Nephron progenitor cell (in vitro differentiated cells): ENCODE measurements at places on chromosomes 2 and 18.

GRCh38 chr2:8994386-8994785 lies 9.1 kb downstream of the MBOAT2 start:
- H3K27me3 ChIP-seq: no peaks in the 10 kb centered on the region
- DNase-seq: no peak
- no peaks in the 10 kb centered on the region for H3K36me3 ChIP-seq
- H3K4me1 ChIP-seq: peaks cover 52% of the 10 kb centered on the region
- no peak overlapping the region for H3K27ac ChIP-seq

GRCh38 chr2:179037807-179038206 lies 12.1 kb downstream of the CCDC141 start:
- H3K36me3 ChIP-seq: peaks cover 15% of the 10 kb centered on the region
- peaks cover 3% of the 10 kb centered on the region for H3K27me3 ChIP-seq
- no peaks in the 10 kb centered on the region for H3K4me1 ChIP-seq
- DNase-seq: no peak
- H3K4me3 ChIP-seq: no peak overlapping the region

DNA sequence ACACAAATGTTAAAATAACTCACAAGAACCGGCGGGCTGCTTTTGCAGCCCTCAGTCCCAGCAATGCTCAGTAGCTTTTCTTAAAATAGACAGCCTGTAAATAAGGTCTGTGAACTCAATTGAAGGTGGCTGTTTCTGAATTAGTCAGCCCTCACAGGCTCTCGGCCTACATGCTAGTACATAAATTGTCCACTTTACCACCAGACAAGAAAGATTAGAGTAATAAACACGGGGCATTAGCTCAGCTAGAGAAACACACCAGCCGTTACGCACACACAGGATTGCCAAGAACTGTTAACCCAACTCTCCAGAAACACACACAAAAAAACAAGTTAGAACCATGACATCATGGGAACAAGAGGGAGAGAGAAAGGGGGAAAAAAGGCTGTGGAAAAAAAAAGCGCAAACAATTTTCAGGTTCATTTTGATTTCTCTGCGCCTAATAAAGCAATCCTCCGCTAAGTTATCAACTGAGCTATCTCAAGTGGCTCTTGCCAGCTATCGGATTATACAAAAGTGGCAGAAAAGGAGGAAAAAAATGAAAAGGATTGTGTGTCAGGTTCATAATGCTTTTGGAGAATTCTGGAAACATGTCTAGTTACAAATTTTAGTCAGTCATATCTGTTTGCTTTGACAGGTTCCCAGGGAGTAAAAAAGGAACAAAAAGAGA lies 89.1 kb downstream of the ZEB2 start:
- DNase-seq: peak; percentile 12
- H3K36me3 ChIP-seq: peaks cover 34% of the 10 kb centered on the region
- H3K27ac ChIP-seq: no peak overlapping the region
- H3K4me3 ChIP-seq: no peak overlapping the region

DNA sequence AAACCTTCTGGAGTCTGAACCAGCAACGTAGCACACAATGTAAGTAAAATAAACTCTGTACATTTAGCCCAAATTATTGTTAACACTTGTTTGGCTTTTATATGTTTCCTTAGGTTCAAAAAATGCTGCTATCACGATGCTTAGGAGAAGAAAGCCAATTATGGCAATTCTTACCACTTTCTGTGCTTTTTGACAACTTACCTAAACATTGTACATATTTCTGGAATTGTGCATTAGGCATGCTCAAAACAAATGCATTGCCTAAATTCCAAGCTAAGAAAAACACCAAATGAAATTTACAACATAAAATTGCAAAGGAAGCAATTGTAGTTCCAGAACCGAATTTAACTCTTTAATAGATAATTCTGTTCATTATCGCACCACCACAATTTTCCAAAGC lies 585.6 kb upstream of the DSEL start:
- no peaks in the 10 kb centered on the region for H3K36me3 ChIP-seq
- DNase-seq: no peak
- no peak overlapping the region for H3K27ac ChIP-seq
- no peaks in the 10 kb centered on the region for H3K4me1 ChIP-seq

DNA sequence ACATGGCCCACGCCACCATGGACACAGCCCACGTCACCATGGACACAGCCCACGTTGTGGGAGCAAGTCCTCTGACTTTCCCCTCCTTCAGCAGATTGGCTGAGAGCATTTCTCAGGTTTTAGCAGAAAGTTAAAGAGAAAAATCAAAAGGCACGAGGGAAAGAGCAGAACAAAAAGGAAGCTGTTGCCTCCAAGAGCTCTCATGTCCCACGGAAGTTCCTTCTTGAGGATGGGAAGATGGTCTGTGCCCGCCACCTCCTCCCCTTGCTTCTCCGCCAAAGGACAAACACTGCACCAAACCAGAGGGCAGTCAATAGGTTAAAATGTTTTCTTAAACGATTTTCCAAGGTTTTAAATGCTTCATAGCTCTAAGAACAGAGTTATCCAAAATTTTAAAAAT lies 148.4 kb downstream of the HDAC4 start:
- H3K27me3 ChIP-seq: no peaks in the 10 kb centered on the region
- peaks cover 23% of the 10 kb centered on the region for H3K36me3 ChIP-seq
- H3K4me1 ChIP-seq: peaks cover 75% of the 10 kb centered on the region
- H3K27ac ChIP-seq: no peak overlapping the region
- no peak overlapping the region for H3K4me3 ChIP-seq

DNA sequence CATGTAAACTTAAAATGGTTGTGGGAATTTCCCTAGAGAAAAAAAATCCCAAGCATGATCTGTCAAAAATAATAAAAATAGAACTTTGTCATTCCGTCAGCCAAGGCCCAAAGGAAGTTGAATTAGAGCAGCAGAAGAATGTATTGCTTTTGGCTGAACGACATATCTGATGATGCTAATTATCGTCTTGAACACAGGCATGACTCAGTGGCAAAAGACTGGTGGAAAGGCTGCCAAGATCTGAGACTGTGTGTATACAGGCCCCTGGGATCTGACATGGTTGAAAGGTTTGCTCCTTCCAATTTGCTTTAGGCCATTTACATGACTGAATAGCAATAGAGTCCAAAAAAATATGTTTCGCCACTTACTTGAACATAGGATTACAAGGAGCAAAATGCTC lies 1057.1 kb upstream of the CRIM1 start:
- no peak overlapping the region for H3K27ac ChIP-seq
- H3K4me1 ChIP-seq: no peaks in the 10 kb centered on the region
- DNase-seq: no peak
- no peak overlapping the region for H3K4me3 ChIP-seq

DNA sequence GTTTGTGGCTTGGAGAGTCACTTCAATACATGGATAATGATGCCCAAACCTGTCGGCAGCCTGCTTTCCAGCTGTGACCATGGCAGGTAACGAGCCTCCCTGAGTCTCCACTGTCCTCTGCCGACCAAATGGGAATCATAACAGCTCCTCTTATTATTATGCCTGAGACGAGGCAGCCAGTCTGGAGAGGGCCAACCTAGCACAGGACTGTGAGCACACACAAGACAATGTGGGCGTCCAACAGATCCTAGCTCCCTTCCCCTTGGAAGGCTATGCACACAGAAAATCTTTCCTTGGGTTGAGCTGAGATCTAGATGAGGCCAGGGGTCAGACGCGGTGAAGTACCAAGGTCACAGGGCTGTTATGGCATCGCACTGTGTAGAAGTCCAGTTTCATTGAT lies 890 bp upstream of the SLC4A3 start:
- H3K4me3 ChIP-seq: peak overlapping the region; percentile 82
- peaks cover 32% of the 10 kb centered on the region for H3K4me1 ChIP-seq
- no peak for DNase-seq

DNA sequence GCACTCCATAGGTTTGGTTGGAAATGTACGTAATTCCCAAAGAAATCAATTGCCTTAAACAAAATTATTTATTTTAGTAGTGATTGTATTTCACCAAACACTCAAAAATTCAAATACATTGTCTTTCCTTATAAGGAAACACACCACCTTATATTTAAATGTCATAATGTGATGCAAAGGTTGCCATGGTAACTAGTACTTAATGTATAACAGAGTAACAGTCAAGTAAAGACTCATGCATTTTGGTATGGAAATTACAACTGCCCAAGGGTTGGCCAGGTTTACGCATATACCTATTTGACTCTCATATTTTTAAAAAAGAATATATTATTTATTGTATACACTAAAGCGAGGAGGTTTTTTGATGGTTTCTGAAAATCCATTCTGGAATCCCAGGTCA lies 231.2 kb downstream of the TCF4 start:
- no peak overlapping the region for H3K4me3 ChIP-seq
- H3K27ac ChIP-seq: no peak overlapping the region
- no peak for DNase-seq
- peaks cover 24% of the 10 kb centered on the region for H3K36me3 ChIP-seq

DNA sequence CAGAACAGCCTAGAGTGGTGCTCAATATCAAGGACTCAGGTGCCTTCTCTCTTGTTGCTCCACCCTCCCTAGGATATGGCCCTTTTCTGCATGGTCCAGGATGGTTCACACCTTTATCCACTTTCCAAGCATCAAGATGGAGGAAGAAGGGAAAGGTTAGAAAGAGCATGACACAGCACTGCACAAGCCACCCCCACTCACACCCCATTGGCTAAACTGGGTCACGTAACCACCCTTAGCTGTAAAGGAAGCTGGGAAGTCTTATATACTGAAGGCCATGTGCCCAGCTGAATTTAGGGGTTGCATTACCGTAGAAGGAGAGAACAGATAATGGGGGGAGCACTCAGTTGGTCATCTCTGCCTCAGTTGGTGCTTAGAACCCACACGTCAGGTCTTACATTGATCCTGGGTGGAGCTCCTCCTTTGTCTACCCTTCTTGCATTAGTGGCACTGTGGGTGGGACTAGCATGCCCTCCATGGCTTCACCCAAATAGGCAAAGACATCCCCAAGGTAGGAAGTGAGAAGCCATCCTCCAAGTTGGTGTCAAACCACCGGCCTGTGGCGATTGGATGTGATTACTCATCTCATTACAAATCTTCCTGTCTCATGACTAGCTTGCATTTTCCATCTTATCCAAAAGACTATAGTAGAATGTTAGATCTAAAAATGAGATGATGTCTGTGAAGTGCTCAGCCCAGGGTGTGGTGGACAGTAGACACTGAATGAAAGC lies 248.5 kb downstream of the HAUS1 start:
- peaks cover 33% of the 10 kb centered on the region for H3K4me1 ChIP-seq
- H3K4me3 ChIP-seq: no peak overlapping the region
- H3K27me3 ChIP-seq: no peaks in the 10 kb centered on the region
- no peak overlapping the region for H3K27ac ChIP-seq
- no peak for DNase-seq
- H3K36me3 ChIP-seq: peaks cover 51% of the 10 kb centered on the region

DNA sequence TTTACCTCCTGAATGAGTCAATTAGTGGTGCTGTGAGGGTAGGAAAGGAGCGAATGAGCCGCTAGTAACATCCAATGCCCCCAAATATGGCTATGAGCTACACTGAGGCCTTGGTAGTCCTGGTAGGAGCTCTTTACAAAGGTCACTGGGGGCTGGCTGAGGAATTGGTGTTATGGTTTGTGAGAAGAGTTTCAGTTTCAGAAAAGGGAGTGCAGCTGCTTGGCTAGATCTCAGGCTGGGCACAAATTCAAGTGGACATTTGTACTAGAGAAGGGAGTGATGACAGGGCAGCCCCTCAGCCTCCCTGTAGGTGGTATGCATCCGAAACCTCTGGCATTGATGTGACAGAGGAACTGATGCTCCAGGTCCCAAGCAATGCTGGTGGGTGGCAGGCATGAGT lies 13.9 kb upstream of the PAIP2B start:
- H3K4me1 ChIP-seq: no peaks in the 10 kb centered on the region
- H3K36me3 ChIP-seq: no peaks in the 10 kb centered on the region
- H3K27me3 ChIP-seq: peaks cover 38% of the 10 kb centered on the region

DNA sequence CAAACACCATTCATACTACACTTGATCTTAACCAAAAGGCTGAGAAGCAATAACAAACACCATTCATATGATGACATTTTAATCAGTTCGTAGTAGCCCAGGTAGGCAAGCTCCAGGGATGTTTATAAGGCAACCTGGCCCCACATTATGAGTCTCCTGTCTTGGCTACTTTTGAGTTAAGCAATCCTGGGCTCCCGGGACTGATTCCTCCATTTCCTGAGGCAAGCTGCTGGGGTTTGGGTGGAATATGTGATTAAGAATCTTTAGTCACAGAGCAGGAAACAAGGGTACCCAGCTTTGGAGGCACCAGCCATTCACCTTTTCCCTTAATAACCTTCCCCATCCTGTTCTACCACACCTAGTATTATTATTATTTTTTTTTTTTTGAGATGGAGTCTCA lies 24.5 kb upstream of the SPRED2 start:
- H3K27me3 ChIP-seq: peaks cover 6% of the 10 kb centered on the region
- H3K36me3 ChIP-seq: no peaks in the 10 kb centered on the region
- no peak overlapping the region for H3K27ac ChIP-seq
- no peak for DNase-seq
- H3K4me3 ChIP-seq: no peak overlapping the region

DNA sequence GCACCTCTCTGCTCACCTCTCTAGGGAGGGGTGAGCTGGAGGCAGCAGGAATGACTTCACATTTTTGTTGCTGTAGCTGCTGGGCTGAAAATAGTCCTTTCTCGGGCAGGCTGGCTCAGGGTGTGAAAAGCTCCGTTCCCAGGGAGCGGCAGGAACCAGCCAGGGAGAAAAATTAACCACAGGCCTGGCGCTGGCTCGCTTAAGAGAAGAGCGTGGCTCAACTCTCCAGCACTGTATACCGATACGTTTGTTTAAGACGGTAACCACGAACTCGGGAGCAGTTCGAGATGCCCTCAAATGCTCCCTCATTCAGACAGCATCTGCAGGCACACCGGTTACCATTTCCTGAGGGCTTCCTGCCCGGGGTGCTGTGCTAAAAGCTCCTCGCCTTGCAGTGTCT lies 129.6 kb downstream of the CELF4 start:
- no peak overlapping the region for H3K27ac ChIP-seq
- H3K4me1 ChIP-seq: peaks cover 23% of the 10 kb centered on the region
- DNase-seq: no peak
- no peaks in the 10 kb centered on the region for H3K36me3 ChIP-seq
- peaks cover 23% of the 10 kb centered on the region for H3K27me3 ChIP-seq

DNA sequence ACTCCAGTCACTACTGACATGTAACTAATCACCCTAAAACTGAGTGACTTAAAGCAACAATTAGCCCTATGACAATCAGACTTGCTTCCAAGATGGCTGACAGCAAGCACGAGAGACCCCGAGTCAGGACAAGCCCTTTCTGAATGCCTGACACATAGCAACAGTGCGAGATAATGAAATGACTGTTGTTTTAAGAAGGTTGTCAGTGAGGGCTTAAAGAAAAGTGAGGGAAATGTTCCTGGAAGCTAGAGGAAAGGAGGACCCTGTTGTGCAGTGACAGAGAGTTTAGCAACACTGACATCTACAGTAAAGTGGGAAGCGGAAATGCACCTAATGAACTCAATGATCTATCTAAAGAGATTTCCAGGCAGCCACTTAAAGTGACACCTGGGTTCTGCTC lies 163.1 kb downstream of the STK39 start:
- peaks cover 7% of the 10 kb centered on the region for H3K27me3 ChIP-seq
- peaks cover 52% of the 10 kb centered on the region for H3K4me1 ChIP-seq
- no peak overlapping the region for H3K4me3 ChIP-seq
- no peak for DNase-seq
- H3K27ac ChIP-seq: peak overlapping the region; percentile 80
